Activated CD4-positive, alpha-beta T cell treated with anti-CD3 and anti-CD28 coated beads, Interleukin-2, amount 10 ng/mL, durations not matched to agents 24 days and 14 days (primary cell): ENCODE measurements at places on chromosomes 3 and 15. TPM values are rescaled to one million over a fixed set of nuclear protein-coding genes. Genes with fewer than 3 reads are reported as not detected.

- DNase-seq: no peak
Observed at GRCh38 chr3:11610044-11610671, 33.6 kb downstream of the VGLL4 start.

GRCh38 chr3:145807990-145808389 lies 353.0 kb downstream of the PLOD2 start:
- no peak for DNase-seq

Gene ABI3BP
- total RNA-seq: not detected in 2 replicates

DNA sequence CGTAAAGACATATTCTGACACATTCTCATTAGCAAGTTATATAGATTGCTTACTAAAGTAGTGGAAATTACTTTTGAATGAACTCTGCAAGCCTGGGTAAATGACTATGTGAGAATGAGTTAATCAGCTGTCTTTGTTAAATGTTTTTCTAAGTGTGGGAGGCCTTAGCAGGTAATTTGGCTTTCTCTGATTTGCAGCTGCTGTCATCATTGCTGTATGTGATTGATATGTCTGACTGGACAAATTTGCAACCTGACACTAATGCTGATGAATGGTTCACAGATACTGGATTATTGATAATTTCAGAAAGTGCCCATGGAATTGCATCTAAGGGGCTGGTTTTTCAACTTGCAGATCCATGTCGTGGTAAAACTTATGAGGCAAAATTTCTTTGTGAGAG lies 372.2 kb upstream of the SGO1 start:
- no peak for DNase-seq

DNA sequence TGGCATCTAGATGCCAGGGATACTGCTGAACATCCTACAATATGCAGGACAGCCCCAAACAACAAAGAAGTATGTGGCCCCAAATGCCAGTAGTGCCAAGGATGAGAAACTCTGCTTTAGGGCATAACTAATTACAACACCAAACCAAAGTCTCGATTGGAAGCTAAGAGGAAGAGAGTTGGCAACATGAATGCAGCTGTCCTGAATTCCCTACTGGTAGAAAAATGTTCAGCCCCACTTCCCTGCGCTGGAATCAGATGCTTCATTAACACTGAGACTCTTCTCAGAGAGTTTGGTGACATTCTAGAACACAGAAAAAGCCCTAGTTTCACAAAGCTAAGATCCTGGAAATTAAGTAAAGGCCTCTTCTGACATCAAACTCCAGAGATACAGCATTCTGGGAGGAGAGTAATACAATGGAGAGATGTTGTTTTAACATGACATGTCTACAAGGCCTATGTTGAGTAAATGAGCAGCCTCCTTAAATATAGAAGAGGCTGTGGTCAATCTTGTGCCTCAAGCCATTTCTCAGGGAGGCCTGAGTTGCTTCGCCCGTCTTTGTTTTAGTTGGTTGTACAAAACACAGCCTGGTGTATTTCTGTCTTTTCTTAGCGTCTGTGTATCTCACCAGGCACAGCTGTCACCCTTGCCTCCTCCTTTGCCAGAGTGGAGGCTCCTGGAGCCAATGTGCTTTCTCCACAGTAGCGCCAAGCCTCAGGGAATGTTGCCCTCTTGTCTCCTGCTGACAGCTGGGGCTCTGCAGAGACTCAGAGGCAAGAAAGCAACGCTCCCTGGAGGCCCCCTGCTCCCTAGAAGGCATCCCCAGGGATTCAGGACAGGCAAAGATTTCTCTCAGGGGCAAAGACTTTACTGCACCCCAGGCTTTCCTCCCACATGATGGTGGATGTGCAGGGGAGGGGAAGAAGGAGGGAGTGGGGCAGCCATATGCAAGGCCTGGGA lies 25.1 kb upstream of the CTNNB1 start:
- no peak for DNase-seq

DNA sequence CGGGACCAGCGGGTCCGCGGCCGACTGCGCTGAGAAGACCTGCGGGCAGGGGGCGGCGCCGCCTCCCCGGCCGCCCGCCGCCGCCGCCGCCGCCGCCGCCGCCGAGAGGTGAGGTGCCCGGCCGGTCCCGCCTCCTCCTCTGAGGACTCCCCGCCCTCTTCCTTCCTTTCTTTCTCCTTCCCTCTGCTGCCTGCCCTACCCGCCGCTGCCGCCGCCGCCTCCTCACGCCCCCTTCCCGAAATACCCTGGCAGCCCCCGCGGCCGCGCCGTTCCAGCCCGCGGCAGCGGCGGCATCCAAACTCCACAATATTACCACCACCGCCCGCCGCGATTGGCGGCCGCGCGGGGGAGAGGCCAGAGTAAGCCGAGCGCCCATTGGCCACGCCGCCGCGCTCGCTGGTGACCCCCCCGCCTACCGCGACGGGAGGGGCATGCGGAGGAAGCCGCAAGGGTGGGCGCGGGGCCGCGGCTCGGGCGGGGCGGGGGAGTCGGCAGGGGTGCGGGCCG lies 61.8 kb upstream of the ANKRD28 start:
- DNase-seq: peak; percentile 94

GRCh38 chr3:7315037-7315436 lies 454.1 kb downstream of the GRM7 start:
- no peak for DNase-seq

GRCh38 chr15:65875458-65875857 lies 6.2 kb downstream of the RAB11A start:
- no peak for DNase-seq

Gene PDZRN3
- total RNA-seq: not detected in 2 replicates

- DNase-seq: peak; percentile 97
Observed at GRCh38 chr15:100349696-100350433, 8.1 kb upstream of the ADAMTS17 start.

Gene EFHB
- total RNA-seq: 0.44 and 0.85 TPM in 2 replicates

Gene CCDC13
- 0.16 TPM in 1 of 2 replicates, not detected in the other for total RNA-seq

Gene DNAH12
- total RNA-seq: not detected in 2 replicates

DNA sequence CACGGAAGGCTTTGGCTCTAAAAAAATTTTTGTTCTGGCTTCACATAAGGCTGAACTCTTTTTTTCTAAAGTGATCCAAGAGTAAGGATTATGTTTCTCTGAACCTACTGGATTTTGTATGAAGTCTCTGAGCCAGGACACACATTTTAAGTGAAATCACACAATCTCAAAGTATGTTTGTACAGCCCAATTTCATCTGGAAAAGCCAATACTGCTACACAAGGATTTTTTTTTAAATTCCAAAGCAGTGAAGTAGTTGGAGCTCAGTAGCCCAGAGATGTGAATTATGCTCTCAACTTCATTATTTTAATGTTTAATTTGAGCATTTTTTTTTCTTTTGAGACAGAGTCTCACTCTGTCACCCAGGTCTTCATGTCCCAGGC lies 243.9 kb downstream of the FAM43A start:
- no peak for DNase-seq

- DNase-seq: no peak
Observed at GRCh38 chr3:135218304-135218703, 423.2 kb downstream of the EPHB1 start.

DNA sequence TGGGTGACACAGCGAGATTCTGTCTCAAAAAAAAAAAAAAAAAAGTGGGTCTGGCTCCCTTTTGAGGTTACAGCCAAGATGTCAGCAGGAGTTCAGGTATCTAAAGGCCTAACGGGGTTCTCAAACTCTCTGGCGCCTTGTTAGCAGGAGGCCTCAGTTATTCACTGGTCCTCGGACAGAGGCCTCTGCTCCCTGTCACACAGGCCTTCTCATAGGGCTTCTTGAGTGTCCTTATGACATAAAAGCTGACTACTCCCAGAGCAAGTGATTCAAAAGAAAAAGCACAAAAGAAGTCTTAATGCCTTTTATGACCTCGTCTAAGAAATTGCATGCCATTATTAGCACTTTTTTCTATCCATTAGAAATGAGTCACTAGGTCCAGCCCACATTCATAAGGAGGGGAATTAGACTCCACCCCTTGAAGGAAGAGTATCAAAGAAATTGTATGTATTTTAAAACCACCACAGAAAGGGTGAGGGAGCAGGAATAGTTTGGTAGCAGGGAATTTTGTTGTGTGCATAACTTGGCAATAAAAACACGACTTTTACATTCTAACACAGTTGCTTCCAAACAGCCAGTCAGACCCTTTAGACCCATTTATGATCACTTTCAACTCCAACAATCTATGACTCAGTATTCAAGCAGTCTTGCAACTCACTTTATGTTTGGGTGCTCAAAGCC lies 90.3 kb downstream of the MEX3B start:
- DNase-seq: no peak

Gene DLEC1
- total RNA-seq: 0.17 and 0.54 TPM in 2 replicates

Gene DHFR2
- 10.0 and 11.3 TPM in 2 replicates for total RNA-seq

GRCh38 chr3:186102687-186103086 lies 6.2 kb downstream of the ETV5 start:
- DNase-seq: no peak

- no peak for DNase-seq
Observed at GRCh38 chr3:115525731-115526130, 97.6 kb upstream of the GAP43 start.

Gene PDCD7
- 59.9 and 60.1 TPM in 2 replicates for total RNA-seq

DNA sequence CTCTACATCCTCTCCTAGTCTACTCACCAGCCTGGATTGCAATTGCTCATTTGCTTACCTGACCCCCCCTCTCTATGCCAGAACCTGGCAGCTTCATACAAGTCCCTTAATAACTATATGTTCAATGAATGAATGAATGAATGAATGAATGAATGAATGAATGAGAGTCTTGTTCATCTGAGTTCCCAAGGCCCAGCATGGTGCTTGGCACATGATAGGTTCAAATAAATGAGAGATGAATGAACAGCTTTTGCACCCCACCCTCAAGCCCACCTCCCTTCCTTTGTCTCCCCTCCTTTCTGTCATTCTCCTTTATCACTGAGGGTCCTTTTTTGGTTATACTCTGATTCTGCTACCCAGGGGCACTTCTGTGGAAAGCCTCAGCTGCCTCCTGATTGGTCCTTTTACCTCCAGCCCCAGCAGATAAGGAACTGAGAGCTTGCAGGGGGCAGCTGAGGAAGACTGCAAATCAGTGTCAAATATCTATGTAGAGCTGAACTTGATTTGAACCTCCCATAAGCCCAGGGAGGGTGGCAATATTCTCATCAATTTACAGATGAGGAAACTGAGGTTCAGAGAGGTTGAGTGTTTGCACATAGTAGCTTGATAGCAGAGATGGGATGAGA lies 54.1 kb upstream of the CHRNB4 start:
- DNase-seq: no peak

- DNase-seq: peak; percentile 79
Observed at GRCh38 chr15:63157891-63158431, 684 bp upstream of the RPS27L start.
